ENCODE measurements at places on chromosomes 1 and 21.

DNA sequence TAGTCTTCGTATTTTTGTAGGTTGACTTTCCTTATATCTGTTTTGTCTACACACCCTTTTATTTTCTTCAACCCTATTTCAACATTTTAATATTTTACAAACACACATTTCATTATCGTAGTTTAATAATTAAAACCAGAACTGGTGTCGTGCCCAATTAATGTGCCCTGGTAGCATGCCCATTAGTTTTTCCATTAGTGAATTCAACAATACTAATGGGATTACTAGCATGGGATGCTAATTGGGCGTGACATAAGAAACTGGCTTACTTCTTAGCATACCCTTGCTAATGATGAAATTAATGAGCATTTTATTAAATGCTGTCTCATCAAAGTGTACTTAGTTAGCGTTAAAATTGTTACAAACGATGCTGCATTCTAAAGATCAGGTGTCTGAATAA, 332.7 kb downstream of the USH2A start:
- DNase-seq = no peak

GRCh38 chr1:85359874-85360721, 83.7 kb upstream of the BCL10 start:
- no peak for DNase-seq

- DNase-seq = no peak
These were observed 19.2 kb downstream of the CAPZB start for GRCh38 chr1:19466112-19466561.

- DNase-seq = no peak
These were observed 42.2 kb upstream of the MAGOH start for GRCh38 chr1:53280496-53280895.

DNA sequence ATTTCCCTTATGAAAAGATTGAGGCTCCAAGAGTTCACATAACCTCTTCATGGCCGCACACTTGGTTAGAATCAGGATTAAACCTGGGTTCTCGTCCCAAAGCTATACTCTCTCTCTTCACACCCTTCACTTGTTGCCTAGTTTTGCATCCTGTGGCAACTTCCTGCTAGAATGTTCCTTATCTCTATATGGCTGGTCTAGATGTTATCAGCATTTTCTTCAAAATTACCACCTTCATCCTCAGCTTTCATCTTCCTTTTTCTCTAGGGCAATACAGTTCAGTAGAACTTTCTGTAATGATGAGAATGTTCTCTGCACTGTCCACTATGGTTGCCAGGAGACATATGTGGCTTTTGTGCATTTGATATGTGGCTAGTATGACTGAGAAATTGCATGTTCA, 31.1 kb upstream of the BCAR3 start:
- DNase-seq = no peak

DNA sequence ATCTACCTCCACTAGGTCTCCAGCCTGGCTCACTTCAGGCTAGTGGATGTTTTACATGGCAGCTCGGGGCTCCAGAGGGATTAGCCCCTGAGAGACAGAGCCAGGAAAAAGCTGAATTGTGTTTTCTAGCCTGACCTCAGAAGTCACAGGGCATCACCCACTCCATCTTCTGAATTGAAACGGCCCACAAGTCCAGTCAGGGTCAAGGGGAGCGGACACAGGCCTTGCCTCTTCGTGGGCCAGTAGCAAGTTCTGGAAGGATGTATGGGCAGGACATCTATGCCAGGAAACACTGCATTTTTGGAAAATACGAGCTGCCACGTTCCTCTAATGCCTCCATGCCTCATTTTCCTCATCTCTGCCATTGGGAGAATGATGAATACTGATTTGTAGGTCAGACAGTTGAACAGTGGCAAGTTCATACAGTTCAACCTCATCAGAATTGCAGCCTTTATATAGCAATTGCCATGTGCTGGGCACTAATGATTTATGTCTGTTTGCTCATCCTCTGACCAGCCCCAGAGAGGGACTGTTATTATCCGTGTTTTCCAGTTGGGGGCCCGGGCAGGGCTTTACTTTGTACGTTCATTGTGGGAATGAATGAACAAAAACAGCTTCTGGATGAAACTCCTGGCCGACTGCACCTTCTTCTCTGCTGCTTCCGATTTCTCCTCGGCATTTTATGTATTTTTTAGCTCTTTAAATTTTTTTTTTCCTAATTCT, 23.2 kb upstream of the PCBP3 start:
- DNase-seq = no peak

GRCh38 chr21:44512496-44513388, 27.3 kb downstream of the KRTAP10-1 start:
- no peak for DNase-seq

- DNase-seq = no peak
These were observed 50.1 kb downstream of the NDUFS5 start for GRCh38 chr1:39076127-39076798.

GRCh38 chr1:111214884-111215283, 12.6 kb upstream of the CHI3L2 start:
- no peak for DNase-seq

DNA sequence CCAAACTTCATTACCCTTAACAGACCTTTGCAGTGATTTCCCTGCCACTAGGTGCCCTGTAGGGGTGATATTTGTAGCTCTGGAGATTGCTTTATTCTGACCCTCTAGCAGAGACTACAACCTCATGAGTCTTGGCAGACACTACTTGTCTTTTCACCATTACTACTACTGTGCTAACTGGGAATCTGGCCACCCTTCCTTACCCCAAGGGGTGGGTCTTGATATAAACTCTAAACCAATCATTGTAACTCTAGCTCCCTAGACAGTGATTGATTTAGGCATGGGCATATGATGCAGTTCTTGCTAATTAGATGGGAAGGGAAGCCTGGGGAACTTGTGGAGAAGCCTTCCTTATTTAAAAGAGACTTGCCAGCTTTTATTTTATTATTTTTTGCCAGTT, 3.9 kb downstream of the KPNA6 start:
- DNase-seq = no peak

- DNase-seq = no peak
These were observed 3.5 kb downstream of the WLS start for GRCh38 chr1:68228851-68229250.

- no peak for DNase-seq
These were observed 705 bp upstream of the SLC50A1 start for GRCh38 chr1:155134880-155135414.

GRCh38 chr1:99737016-99737415, 29.4 kb downstream of the FRRS1 start:
- no peak for DNase-seq

GRCh38 chr1:61536174-61537108, 188.5 kb downstream of the TM2D1 start:
- no peak for DNase-seq

Measured in NCI-H2081 treated with DMSO at 0.1 percent for 48 hours (cell line).